NCI-H1092 (cell line): ENCODE measurements at places on chromosomes 16 and 17.

DNA sequence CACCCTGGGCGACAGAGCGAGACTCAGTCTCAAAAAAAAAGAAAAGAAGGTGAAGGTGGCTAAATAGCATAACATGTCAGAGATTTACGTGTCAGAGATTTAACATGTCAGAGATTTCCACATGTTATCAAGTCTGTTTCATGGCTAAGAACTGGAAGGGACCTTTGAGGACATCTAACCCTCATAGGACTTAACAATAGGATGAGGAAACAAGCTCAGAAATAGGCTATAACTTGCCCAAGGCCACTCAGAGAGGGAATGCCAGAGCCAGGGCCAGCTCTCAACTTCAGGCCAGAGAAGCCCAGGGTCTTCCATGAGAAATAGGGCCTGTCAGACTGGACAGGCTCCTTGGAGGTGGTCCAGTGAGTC, 26.8 kb upstream of the ZNF629 start:
- no peak for DNase-seq

DNA sequence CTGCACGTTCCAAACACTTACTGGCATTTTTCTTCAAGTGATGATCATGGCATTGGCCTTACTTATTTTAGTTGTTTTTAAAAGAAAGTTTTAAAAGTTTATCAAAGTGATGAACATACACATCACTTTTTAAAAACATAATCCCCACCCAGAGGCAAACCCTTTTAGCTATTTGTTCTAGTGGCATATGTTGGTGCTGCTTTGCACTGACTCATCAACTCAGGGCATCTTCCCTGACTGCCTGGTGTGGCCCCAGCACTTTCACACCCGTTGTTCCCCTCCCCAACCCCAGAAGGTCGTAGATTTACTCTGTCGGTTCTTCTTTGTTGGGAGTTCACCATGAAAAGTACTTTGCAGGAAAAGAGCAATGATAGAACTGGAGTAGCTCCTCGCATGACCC, 161.3 kb downstream of the RPTOR start:
- no peak for DNase-seq

DNA sequence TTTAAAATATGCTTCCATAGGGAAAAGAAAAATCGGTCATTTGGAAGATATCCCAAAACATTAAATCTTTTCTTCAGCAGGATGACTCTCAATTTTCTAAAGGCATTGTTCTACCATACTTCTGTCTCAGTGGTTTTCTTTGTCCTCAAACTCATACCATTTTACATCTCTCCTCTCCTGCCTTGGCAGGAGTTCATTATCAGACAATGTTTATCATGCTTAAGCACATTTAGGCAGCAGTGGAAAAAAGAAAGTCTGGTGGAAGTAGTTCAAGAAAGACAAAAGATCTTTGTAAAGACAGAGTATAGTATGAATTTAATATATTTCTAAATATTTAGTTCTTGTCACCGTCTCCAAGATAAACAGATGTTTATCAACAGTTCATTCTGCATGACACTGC, 68.2 kb downstream of the CDK12 start:
- no peak for DNase-seq

- DNase-seq = no peak
Observed at GRCh38 chr17:44636562-44636961, 19.7 kb upstream of the MEIOC start.

DNA sequence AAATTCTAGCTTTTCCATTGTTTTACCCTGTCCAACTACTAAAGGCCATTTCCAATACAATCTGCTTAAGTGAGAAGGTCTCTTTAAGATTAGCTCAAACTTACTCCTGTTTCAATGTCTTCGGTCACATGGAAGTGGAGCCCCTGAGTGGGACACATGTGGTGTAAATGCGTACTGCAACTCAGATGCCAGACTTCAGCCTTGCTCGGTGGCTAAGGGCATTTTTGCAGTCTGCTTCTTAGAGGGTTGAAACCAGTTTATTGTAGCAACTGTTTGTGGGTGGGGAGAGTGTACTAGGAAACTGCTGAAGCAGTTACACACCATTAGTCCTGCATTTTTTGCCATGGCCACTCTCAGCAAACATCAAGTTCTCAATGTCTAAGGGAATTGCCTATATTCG, 140.6 kb downstream of the PARN start:
- no peak for DNase-seq

GRCh38 chr16:8669481-8669880, 4.9 kb upstream of the ABAT start:
- DNase-seq = no peak

GRCh38 chr16:64017796-64018195, 1104.1 kb downstream of the CDH11 start:
- DNase-seq = no peak

DNA sequence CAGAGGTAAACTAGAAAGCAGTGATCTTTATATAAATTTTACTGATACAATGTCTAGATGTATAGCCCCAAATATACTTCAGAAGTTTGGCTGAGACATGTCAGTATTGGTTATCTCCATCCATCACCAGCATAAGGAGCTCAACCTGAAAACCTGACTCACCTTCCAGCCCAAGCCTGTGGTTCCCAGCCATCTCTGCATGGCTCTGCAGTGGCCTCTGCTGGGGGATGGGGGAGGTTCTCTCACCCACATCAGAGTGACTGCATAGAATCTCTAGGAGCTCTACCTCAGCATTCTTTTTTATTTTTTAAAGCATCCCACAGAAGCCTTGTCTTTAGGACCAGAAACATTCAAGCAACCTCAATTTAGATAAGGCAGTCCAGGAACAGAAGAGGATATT, 27.3 kb downstream of the USP7 start:
- DNase-seq = no peak

GRCh38 chr17:77002103-77003045, 134.2 kb downstream of the MGAT5B start:
- DNase-seq = no peak

DNA sequence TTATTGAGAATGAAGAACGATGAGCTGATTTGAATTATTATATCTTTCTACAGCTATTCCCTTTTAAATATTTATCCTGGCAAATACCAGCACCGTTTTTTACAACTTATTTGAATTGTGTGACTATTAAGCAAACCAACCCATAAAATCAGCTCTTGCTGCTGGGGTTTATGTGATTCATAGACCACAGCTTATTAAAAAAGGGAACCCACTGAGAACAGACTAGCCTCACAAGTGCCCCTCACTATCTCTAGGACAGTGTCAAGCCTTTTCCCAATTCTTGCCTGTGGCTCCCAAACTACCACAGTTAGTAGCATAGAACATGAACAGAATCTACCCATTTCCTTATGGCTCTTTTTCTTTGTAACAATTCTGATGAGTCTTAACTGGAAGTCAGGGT, 6.1 kb upstream of the LIG3 start:
- no peak for DNase-seq

- DNase-seq = no peak
Observed at GRCh38 chr16:89670496-89671431, 13.1 kb downstream of the SPATA33 start.

DNA sequence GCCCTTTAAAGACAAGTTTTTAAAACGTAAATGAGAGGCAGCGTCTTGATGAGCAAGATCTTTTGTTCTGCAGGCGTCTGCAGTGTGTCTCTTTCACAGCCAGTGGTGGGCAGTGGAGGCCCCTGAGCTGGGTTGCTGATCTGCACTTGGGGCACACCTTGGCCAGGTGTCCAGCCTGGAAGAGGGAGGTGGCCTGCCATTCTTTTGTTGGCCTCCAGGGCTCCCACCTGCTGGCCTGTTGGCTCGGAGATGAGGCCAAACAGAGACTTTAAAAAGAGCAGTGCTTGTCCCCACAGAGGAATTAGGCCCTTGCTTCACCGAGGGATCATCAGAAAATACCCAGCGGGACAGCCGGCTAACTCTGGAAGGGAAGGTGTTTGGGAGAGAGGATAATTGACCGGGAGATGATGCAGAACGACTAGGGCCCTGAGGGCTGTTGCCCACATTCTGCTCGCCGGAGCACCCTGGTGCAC, 145.9 kb upstream of the PLCG2 start:
- no peak for DNase-seq

DNA sequence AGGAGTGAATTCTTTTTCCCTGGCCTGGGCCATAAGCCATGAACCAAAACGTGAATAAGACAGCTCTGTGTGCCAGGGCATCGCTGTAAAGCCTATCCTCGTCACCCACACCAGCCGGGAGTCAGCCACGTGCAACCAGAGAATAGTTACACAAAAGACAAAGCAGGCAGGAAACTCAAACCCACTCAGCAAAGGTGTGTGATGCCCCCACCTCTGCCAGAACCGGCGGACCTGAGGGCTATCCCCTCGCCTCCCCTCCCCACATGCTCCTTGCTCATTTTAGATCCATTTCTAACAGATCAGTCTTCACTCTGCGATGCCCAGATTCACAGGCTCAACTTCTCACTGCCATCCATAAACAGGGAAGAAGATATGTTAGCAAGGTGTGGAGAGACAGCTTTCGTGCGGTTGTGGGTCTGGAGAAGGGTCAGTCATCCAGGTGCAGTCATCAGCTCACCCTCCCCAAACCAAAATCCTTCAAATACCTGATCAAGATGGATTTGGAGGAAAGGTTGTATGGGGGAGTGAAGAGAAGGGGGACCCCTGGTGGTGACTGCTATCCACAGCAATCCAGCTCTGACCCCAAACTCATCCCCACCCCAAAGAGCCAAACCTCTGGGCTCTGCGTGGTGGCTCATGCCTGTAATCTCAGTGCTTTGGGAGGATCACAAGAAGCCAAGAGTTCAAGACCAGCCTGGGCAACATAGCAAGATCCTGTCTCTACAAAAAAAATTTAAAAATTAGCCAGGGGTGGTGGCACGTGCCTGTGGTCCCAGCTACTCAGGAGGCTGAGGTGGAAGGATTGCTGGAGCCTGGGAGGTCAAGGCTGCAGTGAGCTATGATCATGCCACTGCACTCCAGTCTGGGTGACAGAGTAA, 219.2 kb downstream of the C16orf78 start:
- DNase-seq = no peak

- DNase-seq = no peak
Observed at GRCh38 chr17:42184713-42185620, at the start of gene HCRT. HCRT (minus strand) TSS chr17:42185452; CDS start chr17:42185365, 87 bp downstream.
